ENCODE measurements at places on chromosomes 3 and 15.

DNA sequence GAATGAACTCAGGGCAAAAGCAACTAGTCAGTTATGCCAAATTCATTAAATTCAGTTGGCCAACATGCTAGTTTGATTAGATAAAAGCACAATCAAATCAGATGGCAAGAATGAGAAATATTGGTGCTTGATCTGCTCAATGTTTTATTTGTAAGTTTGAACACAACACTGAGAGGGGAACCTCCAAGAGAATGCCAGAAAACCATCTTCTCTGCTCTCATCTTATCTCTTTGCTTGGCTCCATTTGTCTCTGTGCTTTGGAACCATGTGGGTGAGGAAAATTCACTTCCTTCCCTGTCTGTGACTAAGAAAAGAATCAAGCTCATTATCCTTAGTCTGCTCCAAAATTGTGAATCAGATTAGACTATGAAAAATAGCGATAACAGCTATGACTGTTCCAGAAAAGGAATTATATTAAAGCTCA, 43.6 kb upstream of the DCBLD2 start:
- no peak for DNase-seq

GRCh38 chr3:111269777-111270176, 198.2 kb downstream of the NECTIN3 start:
- no peak for DNase-seq

DNA sequence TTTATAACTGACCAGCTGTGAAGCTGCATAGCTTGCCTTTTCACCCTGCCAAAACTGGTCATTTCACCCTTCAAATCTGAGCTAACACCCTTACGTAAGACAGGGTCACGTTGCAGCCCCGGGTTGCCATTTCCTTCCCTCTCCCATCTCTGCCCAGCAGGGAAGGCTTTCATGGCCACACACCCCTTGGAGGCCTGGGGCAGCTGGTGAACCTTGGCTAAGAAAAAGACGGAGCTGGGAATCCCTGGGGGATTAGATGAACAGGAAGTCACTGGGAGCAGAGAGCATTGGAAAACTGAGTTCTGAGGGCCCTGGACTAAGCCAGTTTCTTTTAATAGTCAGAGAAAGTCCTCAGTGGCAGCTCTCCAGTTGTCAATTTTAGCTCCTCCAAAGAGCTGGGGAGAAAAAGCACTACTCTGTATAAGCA, 67.8 kb downstream of the TTC23 start:
- DNase-seq = no peak

- no peak for DNase-seq
These were observed 148.6 kb upstream of the CDIN1 start for GRCh38 chr15:36430726-36431265.

GRCh38 chr15:83283138-83283812, 1.2 kb downstream of the BNC1 start:
- DNase-seq = no peak

DNA sequence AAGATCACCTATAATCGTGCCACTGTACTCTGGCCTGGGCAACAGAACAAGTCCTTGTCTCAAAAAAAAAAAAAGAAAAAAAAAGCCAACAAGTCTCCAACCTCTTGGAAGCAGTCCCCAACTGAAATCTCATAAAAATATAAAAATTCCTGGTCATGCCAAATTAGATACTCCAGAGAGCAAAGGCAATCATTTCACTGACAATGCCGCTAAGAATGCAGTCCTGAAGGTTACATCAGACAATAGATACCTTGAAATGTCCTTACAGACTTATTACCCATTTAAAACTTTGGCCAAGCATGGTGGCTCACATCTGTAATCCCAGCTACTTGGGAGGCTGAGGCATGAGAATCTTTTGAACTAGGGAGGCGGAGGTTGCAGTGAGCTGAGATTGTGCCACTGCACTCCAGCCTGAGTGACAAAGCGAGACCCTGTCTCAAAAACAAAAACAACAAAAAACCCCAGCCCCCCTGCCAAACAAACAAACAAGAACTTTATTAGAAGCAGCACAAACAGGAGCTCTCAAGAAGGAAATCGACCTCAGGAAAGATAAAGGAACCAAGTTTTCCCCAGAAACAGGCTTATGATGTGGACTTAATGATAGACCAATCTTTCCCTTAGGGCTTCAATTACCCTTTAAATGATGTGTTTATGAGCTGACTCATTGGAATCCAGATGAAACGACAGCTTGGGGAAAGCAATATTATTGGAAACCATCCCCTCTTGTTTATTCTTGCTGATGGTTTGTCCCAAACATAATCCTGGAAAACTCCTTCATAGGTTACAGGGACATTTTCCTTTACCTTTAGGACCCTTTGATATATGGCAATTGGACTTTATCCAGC, 53.1 kb upstream of the XCR1 start:
- DNase-seq = no peak

DNA sequence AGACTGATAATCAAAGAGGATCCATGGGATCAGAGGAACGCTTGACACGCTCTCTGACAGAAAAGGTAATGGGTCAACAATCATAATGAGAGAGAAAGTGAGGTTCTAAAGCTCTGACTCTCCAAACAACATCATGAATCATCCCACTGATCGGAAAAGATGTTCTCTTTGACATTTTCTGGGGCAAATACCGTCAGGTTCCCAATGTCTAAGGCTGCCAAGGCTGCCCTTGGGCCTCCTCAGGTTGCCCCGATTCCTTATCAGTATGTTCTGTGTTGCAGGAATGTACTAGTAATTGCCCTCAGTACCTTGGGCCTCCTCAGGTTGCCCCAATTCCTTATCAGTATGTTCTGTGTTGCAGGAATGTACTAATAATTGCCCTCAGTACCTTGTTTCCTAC, 60.9 kb downstream of the NPTN start:
- DNase-seq = no peak

DNA sequence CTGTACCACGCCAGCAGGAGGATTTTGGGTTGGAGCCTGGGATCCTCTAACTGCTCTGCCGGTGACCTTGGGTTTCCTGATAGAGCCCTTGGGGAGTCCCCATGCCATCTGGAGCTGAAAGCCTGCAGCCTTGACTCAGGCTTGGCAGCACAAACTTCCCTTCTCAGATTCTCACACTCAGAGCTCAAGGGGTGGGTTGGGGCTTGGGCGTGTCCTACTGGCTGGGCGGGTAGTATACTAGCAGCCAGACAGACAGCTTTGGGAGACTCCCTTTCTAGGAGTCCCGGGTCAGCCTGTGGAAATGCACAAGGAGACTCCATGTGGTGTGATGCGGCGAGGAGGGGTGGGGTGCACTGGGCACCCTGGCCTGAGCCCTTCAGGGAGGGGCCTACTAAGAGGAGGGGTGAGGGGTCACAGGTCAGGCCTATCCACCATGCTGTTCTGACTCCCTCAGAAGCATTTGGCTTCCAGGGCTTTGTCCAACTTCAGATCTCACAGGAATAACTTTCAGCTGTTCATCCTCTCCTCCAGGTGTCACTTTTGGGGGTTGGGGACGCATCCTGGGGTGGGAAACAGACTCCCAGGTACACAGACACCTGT, 21.6 kb upstream of the PLXNA1 start:
- no peak for DNase-seq

DNA sequence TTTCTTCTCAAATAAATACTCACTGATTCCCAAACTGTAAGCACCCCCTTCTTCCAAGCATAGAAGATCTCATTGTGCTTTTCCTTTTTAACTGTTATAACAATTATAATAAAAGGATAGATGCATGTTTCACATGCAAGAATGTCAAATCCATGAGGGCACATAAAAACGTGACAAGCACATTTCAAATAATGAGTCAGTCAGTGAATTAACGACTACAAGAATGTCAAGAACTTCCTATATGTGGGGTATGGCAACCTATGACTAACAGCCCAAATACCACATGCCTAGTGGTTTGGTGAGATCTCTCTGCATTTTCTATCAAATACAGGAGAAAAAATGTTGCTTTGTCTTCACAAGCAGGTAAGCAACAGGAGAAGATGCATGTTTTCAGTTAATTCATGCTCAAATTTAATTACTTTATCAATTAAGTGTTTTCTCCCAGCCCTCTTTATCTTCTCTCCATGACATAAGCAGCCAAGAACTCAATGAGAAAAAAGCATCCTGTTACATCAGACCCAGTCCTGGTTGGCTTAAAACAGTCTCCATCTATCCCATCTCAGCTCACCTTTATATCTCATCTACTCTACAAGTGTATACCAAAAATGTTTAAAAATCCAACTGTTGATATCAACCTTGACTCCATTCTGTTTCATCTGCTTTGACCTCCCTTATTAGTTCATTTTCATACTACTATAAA, 181.5 kb upstream of the LMCD1 start:
- no peak for DNase-seq

GRCh38 chr3:36166477-36166876, 213.8 kb upstream of the STAC start:
- no peak for DNase-seq

DNA sequence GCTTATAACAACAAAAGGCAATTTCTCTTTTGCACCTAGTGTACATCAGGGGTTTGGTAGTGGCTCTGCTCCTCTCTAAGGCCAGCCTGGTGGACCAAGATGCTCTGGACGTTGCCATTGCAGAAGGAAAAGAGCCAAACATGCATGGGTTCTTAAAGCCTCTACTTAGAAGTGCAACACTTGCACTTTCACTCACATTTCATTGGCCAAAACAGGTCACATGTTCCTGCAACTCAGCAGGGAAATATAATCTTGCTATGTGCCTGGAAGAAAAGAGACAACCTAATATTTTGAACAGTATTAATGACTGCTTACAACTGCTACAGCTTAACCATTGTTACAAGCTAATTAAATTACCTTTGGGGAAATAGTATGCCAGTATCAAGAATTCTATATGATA, 182.9 kb downstream of the IL5RA start:
- DNase-seq = no peak

GRCh38 chr3:74049444-74049843, 424.7 kb upstream of the PDZRN3 start:
- no peak for DNase-seq

DNA sequence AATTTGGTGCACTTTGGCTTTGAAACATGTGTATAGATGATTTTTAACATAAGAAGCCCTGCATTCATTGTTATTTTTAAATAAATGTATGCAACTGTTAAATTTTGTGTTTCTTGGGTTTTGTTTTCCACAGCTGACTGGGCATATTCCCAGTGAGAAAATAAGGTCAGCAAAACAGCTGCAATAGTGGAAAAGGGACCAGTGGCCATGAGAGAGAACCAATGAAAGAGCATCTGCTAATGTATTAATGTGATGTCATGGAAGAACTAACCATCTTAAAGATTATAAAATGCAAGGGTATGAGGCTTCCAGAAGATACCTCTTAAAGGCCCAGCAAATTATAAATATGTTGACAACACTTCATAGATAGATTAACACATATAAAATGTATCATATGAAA, 31.0 kb upstream of the KBTBD12 start:
- DNase-seq = no peak

DNA sequence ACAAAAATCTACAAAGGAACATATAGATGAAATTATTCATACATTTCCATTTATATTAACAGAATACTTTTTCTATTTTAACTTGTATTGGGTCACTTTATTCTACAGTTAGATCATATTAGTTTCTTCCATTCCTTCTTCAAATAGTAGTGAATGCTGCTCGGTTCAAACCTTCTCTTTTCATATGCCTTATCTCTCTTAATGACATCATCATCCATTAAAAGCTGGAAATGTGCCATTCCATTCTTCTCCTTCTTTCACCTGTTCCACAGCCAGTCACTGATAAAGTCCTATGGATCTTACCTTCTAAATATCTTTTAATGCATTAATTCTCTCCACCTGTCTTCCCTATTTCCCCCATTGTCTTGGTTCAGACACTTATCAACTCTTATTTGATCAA, 358.0 kb upstream of the POU1F1 start:
- DNase-seq = no peak

GRCh38 chr15:84035399-84035766, 200.2 kb upstream of the GOLGA6L4 start:
- DNase-seq = no peak

DNA sequence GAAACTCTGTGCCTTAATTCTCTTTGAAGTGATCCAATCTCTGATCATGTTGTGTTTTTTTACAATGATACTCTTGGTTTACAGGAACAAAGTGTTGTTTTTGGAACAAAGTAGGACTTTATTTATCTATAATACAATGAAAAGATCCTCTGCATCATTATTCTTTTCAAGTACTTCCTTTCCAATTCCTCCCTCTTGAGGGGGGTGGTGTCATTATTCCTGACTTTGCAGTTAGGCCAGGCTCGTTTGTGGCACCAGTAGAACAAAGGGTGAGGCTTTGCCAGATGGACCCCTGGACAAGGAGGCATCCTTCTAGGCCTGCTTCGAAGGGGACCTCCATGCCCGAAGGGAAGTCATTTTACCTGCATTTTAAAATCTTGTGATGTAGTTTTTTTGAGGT, 41.7 kb upstream of the ZBTB38 start:
- no peak for DNase-seq

GRCh38 chr3:122555275-122556071, 8.6 kb downstream of the PARP9 start:
- DNase-seq = no peak

DNA sequence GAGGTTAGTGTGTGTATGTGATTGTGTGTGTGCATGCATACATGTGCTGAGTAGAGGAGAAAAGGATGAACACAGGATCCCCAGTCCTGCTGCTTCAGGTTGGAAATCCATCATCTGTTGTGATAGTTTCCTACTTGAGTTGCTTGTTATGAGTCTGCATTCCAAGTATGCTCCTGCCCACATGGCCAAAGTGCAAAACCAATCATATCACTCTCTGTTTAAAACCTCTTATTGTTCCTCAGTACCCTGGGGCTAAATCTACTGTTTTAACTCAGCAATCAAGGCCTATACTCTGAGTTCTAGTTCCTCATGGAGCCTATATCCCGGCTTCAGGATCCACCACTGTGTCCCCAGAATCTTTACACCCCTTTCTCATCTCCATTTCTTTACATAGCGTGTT, 139.9 kb upstream of the TLE3 start:
- no peak for DNase-seq

DNA sequence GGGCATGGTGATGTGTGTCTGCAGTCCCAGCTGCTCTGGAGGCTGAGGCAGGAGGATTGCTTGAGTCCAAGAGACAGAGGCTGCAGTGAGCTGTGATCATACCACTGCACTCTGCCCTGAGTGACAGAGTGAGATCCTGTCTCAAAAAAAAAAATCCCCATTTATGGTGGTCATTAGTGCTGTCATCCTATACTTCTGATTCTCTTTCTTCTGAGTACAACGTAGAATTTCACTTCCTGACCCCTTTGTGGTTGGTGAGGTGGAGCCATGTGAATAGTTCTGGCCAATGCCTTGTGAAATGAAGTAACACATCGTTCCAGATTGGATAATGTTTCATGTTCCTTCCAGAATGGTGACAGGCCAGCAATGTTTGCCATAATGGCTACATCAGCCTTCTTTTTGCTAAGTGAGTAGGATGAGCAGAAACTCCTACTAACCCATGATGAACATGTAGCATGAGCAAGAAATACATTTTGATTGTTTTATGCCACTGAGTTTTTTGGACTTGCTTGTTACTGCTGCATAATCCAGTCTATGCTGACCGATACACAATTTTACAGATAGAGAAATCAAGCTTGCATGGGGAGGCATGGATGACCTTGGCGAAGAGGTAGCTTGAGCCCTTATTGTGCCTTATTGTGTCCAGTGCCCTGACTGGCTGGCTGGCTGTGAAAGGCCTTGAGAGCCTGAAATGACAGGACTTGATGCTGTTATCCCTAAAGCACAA, 30.9 kb upstream of the TLE3 start:
- DNase-seq = no peak
